ENCODE measurements at places on chromosomes 6 and 20. TPM values are rescaled to one million over a fixed set of nuclear protein-coding genes. Genes with fewer than 3 reads are reported as not detected.
A peak's percentile ranks its signal among the peaks of the same experiment; 100 is the strongest.

C20orf204 gene
- 0.16 TPM for polyA plus RNA-seq

GRCh38 chr20:23097636-23098580, 11.8 kb upstream of the CD93 start:
- H3K27me3 ChIP-seq: peaks cover 53% of the 10 kb centered on the region
- H3K4me3 ChIP-seq: no peak overlapping the region
- no peak overlapping the region for H3K27ac ChIP-seq
- DNase-seq: no peak
- no peaks in the 10 kb centered on the region for H3K4me1 ChIP-seq

RUNX2 gene
- polyA plus RNA-seq: 3.5 TPM

DNA sequence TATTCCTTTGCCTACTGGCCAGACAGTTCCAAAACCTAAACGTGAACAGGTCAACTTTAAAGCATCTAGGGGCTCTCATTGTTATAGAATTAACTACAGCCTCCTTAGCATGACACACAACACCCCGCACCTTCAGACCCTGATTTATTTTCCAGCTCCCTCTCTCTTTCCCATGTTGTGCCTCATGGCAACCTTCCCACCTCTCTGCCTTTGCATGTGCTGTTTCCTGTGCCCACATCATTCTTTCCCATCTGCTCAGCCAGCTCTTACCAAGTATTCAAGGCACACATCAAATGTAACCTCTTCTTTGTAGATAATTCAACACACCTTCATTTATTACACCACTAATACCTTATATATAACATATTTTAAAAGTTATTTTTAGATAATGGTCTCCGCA, 291.0 kb downstream of the COL12A1 start:
- H3K4me3 ChIP-seq: no peak overlapping the region
- H3K36me3 ChIP-seq: no peaks in the 10 kb centered on the region
- DNase-seq: no peak
- no peak overlapping the region for H3K27ac ChIP-seq
- H3K27me3 ChIP-seq: no peaks in the 10 kb centered on the region
- no peaks in the 10 kb centered on the region for H3K4me1 ChIP-seq

TLDC2 gene
- polyA plus RNA-seq: 0.08 TPM

DNA sequence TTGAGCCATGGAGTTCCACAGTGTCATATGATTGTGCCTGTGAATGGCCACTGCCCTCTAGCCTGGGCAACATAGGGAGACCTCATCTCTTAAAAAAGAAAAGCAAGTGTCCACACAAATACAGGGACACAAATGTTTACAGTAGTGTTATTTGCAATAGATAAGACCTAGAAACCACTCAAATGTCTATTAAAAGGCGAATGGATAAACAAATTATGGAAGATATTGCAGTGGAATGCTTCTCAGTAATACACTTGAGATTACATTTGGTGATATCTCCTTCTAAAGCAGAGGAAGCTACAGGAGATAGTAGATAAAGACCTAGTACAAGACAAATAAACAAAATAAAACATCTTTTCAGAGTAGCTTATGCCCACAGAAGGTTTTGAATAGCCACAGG, 44.6 kb upstream of the ASCC3 start:
- no peak overlapping the region for H3K27ac ChIP-seq
- DNase-seq: no peak
- no peaks in the 10 kb centered on the region for H3K36me3 ChIP-seq
- no peak overlapping the region for H3K4me3 ChIP-seq

DNA sequence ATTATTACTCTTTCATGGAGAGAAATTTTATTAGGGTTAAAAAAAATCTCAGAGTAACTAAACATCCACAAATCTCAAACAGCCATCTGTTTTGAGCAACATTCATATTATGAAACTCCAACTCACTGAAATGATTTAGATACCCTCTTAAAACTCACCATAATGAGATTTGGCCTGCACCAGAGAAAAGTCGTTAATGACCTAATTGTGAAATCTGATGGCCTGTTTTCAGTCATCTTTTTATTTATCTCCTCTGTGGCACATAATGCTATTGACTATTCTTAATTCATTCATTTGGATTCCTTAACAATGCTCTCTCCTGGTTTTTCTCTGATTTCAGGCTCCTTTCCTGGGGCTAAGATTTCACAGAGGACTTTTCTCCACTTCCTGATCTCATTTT, 192.7 kb downstream of the RNF144B start:
- no peaks in the 10 kb centered on the region for H3K36me3 ChIP-seq
- no peak overlapping the region for H3K27ac ChIP-seq
- no peak overlapping the region for H3K4me3 ChIP-seq
- H3K27me3 ChIP-seq: no peaks in the 10 kb centered on the region

DNA sequence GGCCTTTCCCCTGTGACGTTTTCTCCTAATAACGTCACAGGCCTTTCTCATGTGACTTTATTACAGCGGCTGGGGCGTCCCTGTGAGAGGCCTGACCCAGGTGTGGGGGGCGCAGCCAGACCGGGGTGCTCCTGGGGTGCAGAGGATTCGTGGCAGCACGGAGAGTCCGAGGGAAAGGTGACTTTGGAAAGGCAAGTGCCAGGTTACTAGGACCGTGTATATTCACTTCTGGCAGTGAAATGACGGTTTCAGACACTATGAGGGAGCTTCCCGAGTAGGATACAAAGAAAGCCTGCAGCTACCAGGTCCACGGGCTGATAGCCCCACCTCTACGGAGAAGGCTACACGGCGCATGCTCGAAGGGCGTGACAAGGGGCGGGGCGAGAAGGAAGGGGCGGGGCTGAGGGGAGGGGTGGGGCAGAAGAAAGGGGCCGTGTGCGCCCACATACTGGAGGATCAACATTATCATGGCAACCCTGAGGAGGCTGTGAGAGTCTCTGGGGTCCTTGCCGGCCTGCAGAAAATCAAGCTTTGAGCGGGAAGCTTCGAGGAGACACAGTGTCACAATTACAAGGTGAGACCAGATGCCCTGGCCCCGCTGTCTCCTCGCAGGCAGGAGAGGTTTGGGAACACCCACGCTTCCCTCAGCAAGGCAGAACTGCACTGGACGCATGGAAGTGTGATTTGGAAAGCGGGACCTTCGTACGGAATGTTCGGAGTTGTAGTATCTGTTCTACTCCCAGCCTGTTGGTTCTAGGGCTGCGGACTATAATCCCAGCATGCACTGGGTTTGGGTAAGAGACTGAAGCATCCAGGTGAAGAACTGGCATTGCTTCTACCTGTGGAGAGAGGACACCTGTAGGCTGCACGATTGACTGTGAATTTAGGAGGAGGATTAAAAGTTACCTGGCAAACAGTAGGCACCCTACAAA, 54.4 kb upstream of the ZNF337 start:
- no peaks in the 10 kb centered on the region for H3K36me3 ChIP-seq
- no peak overlapping the region for H3K27ac ChIP-seq
- peak; percentile 83 for DNase-seq

RGS19 gene
- 18.7 TPM for polyA plus RNA-seq

DNA sequence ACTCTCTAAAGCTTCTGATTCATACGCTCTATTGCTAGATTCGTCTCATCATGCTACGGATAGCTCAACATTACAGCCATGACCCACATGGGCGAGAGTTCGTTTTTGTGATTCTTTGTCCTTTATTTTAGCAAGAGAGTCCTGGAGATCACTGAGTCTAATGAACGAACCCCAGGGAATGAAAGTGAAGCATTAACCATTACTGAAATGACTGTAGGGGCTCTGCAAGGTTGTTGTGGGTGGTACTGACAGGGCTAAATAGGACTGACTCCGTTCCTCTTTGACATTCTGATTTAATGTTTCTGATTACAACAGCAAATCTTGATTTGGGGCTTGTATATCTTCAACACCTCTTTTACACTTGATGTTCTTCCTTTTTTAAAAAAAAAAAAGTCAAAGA, 13.7 kb upstream of the RTF2 start:
- H3K27ac ChIP-seq: no peak overlapping the region
- no peaks in the 10 kb centered on the region for H3K27me3 ChIP-seq
- H3K36me3 ChIP-seq: no peaks in the 10 kb centered on the region
- H3K4me1 ChIP-seq: peaks cover 4% of the 10 kb centered on the region
- no peak overlapping the region for H3K4me3 ChIP-seq

DNA sequence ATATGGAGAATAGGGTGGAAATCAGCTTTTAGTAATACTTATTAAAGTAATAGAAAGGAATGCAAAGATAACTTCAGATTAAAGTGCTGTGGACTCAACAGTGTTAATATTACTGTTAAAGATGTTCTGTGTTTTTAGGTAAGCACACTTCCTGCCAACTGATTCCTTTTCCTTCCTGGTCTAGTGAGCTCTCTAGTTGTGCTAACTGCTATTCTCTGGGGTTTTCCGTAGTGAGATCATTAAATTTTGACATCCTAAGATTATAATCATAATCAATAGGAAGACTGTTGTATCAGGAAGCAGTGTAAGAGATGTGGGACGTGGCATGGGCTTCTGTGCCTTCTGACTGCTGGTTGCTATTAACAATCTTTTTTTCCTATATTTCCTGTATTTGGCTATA, 1.2 kb upstream of the TMEM217 start:
- no peaks in the 10 kb centered on the region for H3K36me3 ChIP-seq
- H3K27me3 ChIP-seq: no peaks in the 10 kb centered on the region

GRCh38 chr20:35473684-35474083, 18.3 kb downstream of the CEP250 start:
- no peak for DNase-seq
- no peak overlapping the region for H3K27ac ChIP-seq
- no peaks in the 10 kb centered on the region for H3K27me3 ChIP-seq
- H3K4me3 ChIP-seq: no peak overlapping the region
- H3K36me3 ChIP-seq: peaks cover 76% of the 10 kb centered on the region

DNA sequence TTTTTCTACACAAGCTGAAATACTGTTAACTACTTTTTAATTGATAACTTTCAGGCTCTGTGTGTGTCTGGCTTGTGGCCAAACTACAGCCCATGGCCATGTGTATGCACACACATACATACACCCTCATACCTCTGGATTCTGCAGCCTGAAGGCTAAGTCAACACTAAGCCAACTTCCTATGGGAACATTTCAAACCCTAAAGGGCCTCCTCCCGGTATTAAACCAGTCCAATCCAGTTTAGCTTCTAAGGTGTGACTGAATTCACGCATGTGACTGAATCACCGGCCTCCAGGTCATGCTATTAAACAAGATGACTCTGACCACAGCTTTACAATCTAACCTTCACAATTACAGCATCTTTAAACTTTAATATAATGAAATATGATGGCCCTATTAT, 20.7 kb upstream of the DST start:
- DNase-seq: no peak
- H3K36me3 ChIP-seq: 0 out of 2 replicates have a peak, but pooled peaks cover 3% of the 10 kb centered on the region
- peaks cover 20% of the 10 kb centered on the region for H3K4me1 ChIP-seq
- no peak overlapping the region for H3K4me3 ChIP-seq
- H3K27ac ChIP-seq: no peak overlapping the region

GRCh38 chr6:78340755-78341154, 526.6 kb upstream of the IRAK1BP1 start:
- DNase-seq: no peak
- no peaks in the 10 kb centered on the region for H3K4me1 ChIP-seq
- no peaks in the 10 kb centered on the region for H3K27me3 ChIP-seq
- H3K36me3 ChIP-seq: no peaks in the 10 kb centered on the region

GRCh38 chr6:18107061-18107460, 15.4 kb downstream of the NHLRC1 start:
- no peaks in the 10 kb centered on the region for H3K36me3 ChIP-seq
- H3K27me3 ChIP-seq: no peaks in the 10 kb centered on the region
- DNase-seq: no peak

CFB gene
- polyA plus RNA-seq: 42.1 TPM
